ENCODE measurements at places on chromosomes 12 and 14. TPM values are rescaled to one million over a fixed set of nuclear protein-coding genes. Genes with fewer than 3 reads are reported as not detected.

PIANP gene
- total RNA-seq, result not detected

POLE2 gene
- total RNA-seq, result 14.2 TPM

OTOGL gene
- total RNA-seq, result 0.05 TPM

KRT6C gene
- not detected for total RNA-seq

CCDC175 gene
- total RNA-seq, result not detected

ACVRL1 gene
- 0.44 TPM for total RNA-seq

GALNT8 gene
- total RNA-seq, result not detected

OASL gene
- total RNA-seq, result 231 TPM

OTUB2 gene
- 22.2 TPM for total RNA-seq

RNASE1 gene
- total RNA-seq, result 40.2 TPM

CLEC2B gene
- not detected for total RNA-seq

C12orf42 gene
- total RNA-seq, result not detected

BATF gene
- total RNA-seq, result 1.4 TPM

KCNJ8 gene
- not detected for total RNA-seq

CLEC4D gene
- not detected for total RNA-seq

GUCY2C gene
- total RNA-seq, result not detected

All from Calu3 (cell line).